PC-3 (cell line): ENCODE measurements at places on chromosomes 2 and 18.
A peak's percentile ranks its signal among the peaks of the same experiment; 100 is the strongest.

GRCh38 chr2:6510532-6510931 is 355.2 kb downstream of the CMPK2 start:
- DNase-seq, result no peak

DNA sequence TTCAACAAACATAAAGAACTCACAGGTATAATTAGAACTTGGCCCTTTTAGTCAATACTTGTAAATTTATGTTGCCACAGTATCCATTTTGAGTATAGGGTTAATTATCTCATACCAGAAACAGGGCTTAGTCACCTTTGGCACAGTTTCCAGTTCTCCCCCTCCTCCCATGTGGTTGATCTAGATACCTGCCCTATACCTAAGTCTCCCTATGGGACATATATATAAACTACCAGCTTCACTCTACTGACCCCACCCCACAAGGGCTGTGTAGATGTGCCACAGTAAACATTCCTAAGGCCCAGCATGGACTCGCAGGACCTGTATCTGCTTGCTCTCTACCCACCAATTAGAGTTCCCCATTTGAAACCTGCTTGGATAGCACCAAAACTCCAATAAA is 371.7 kb upstream of the RND3 start:
- peak; percentile 70 for DNase-seq

DNA sequence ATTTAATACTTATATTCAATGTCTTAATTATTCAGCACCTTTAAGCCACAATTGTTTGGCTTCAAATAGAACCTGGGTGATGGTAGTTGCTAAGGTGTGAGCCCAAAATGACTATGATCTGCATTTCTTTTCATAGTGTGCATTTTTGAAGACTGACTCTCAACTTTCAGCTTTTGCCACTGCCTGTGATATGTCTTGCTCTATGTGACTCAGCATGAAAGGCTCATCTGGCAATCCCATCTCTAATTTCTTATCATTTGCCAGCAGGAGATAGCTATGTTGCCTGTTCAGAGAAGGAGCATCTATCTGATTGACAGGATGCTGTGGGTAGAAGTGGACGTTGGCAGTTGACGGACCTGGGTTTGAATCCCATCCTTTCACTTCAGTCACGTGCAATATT is 34.5 kb upstream of the CCDC93 start:
- DNase-seq, result no peak

DNA sequence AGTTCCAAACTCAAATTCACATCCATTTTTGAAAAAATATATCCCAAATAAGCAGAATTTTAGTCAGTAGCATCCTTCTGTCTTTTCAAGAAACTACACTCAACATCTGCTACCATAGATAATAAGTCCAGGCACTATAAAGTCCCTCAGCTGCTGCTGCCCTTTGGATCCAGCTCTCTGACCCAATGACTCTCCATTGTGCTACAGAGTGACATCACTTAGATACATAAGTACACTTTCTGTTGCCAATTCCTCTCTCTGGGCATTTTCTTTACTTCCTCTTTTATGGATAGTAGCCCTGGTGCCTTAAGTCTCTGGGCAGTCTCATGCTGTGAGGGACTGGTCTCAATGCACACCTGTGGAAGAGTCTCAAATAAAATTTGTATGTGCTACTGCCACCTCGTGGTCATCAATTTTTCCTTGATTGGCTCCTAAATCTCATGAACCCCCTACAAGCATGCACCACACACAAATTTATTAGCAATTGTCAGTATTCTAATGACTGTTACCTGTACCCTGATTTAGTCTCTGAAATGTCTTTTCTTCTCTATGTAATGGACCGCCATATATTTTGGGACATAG is 219.2 kb downstream of the LRP1B start:
- DNase-seq, result peak; percentile 78

DNA sequence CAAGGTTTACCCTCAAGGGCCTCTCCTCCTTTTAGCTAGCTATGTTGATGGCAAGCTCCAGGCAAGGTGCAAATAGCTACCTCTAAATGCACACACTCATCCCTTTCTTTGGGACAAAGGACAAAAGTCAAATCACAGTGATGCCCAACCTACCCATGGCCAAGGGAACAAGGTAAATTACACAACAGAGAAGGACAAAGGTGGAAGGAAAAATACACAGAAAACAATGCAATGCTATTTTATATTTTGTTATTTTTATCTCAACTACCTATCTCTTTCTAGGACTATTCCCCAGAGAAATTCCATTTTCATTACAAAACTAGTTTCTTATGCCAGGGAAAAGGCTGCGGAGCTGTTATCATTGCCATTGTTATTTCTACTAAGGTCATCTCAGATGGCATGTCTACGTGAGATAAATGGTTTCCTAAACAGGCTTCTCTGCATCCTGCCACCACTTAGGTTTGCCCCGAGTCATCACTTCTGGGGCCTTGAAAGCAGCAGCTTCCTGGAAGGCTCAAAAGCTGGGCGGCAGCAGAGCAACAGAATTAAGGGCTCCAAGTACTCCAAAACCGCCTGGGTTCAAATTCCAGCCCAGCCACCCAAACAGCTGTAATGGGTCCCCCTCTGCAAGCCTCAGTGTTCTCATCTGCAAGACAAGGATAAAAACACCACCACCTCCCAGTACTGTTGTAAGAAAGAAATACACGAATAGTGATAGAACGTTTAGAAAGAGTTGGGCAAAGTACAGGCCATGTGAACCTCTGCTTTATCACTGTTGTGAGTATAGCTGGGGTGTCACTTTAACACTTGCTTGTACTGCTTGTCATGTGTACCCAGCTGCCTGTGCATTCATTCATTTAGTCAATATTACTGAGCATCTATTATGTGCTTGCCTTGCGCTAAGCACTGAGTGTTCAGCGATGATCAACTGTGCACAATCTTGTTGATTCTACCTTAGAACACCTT is 20.9 kb downstream of the BCL2 start:
- no peak for DNase-seq

- peak; percentile 1 for DNase-seq
These were observed 523 bp upstream of the ALMS1 start for GRCh38 chr2:73385123-73385503.

- no peak for DNase-seq
These were observed 65.4 kb downstream of the FAM168B start for GRCh38 chr2:131027566-131028528.

DNA sequence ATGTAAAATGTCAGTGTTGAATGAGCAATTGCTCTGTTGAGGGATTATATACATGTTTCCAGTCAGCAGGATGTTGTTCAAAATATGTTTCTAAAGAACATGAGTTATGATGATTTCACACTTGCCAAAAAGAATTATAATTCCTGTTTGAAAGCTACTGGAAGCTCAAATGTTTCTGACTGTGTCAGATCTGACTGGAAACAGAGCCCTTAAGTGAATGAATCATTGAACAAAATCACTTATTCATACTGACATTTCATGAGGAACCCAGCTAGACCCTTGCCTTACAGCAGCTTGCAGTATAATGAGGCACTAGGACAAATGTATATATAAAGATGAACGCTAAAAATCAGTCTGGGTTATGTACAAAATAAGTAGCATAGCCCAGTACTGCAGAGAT is 35.4 kb upstream of the ITGAV start:
- no peak for DNase-seq

GRCh38 chr2:8238521-8239230 is 443.2 kb upstream of the ID2 start:
- DNase-seq, result no peak

DNA sequence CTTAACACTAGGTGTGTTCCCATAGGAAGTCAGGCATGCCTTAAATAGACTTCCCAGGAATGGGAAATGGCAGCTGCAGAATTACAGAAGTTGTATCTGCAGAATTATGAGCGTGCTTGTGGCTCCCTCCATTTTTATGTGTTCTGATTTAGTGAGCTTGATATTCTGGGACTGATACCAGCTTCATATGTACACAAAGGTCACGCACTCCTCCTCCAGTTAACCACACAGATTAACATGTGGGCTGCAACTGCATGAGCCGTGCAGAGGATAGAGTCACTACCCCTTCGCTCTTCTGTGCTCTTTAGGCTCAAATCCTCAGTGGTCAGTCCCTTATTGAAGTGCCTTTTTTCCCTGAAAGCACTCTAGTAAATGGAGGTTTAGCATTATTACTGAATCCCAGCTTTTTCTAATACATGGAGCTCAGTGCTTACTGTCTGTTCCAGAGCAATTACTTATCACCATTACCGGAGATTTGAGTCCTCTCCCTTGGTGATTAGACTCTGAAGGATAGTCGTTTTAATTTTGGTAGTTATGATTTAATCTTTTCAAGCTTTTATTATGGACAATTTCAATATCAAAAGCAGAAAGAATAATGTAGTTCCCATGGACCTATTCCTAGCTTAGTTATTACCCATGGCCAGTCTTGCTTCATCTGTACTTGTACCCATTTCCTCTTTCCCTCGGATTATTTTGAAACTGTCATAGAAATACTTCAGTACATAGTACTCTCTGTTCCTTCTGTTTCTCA is 238.3 kb downstream of the PRKCE start:
- no peak for DNase-seq

DNA sequence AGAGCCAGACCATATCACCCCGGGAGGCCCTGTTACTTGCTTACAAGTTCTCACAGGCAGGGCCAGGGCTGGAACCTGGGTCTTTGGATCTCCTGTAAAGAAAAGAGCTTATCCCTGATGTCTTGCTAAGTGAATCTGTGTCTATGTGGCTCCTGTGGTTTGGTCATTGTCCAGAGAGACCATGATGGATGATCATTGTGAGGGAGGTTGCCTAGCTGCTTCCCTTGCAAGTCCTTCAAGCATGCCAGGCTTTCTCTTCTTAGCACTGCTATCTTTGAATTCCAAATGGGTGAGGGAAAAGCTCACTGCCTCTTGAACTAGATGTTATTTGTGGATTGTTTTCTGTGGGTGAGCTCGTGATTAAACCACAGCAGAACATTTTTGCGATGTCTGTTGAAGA is 151.6 kb downstream of the FSHR start:
- no peak for DNase-seq

GRCh38 chr18:72721330-72721729 is 146.5 kb downstream of the NETO1 start:
- DNase-seq, result no peak

DNA sequence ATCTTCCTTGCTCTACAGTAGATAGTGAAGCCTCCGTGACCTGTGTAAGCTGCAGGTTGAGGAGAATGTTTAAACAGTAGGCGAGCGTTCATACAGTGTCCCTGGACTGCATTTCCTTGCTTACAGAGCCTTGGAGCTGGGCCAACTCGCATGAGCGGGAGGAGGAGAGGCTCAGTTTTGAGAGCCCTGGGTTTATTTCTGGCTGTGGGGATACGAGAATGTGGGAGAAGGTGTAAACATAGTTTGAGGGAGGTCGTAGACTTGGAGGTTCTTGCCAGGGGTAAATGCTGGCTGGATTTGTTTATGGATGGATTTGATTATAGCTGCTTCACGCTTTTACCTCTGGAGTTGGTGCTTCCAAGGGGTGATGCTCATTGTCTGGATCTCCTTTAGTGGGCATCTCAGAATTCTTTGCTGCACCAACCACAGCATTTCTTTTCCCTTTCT is 20.8 kb downstream of the CRIM1 start:
- peak; percentile 71 for DNase-seq

GRCh38 chr2:44801841-44802776 is 139.4 kb upstream of the SIX3 start:
- no peak for DNase-seq

DNA sequence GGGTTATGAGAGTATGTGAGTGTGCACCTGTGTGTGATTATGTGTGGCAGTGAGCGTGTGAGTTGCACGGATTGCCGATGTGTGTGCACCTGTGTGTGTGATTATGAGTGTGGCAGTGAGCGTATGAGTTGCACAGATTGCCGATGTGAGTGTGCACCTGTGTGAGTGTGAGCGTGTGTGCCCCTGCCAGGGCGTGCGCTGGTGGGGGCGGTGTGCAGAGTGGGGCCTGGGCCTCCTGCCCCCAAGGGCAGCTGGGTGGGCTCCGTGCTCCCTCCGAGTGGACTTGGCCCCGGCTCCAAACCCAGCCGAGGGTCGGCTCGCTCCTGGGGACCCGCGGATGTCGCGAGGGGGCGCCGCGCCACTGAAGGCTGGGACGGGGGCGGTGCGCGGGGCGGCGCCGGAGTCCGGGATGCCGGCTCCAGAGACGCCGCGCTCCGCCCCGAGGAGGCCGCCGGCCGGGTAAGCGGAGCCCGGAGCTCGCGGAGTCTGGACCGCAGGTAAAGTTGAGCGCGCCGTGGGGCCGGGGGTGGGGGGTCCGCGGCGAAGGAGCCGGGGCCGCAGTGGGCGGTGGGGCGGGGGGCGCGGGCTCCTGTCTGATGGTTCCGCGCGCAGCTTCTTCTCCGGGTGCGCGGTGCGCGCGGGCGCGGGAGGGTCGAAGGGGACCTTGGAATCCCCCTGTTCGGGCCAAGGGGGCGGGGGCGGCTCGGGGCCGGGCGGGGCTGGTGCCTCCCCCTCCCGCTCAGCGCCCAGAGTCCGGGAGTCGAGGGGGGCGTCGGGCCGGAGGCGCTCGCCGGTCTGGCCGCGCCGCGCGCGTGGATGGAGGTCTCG is at the start of gene KCNG2:
Gene KCNG2 (plus strand): TSS at position 421 of the 828 bp plus-strand sequence. CDS start 65,730 bp downstream, outside the sequence.
- no peak for DNase-seq

DNA sequence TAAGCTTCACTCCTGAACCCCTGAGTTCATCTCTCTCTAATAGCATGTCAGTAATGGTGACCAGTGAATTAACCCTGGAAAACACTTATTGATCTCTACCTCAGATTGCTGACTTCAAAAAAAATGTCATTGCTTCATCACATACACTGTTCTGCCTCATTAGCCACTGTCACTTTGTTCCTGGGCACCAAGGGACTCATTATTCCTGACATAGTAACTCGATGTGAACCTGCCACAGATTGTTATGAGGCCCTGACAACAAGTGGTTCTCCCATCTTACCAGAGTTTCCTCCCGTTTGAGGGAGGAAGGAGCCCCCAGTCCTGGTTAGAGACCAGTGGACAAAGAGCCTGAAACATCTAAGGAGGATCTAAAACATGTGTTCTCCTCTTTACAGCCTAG is 403.3 kb upstream of the SMIM21 start:
- DNase-seq, result no peak

DNA sequence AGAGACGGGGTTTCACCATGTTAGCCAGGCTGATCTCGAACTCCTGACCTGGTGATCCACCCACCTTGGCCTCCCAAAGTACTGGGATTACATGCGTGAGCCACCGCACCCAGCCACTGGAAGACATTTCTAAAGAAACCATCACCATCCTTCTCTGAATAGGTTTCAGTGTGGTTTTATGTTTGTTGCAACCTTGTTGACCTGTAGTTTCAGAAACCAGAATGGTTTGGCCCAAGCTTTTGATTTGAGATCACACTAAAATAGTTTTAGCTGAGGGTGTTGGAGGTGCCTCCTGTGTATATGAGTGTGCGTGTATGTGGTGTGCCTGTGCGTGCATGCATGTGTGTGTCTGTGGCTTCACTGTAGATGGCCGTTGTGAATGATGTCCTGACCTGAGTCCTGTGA is 26.2 kb downstream of the INPP4A start:
- DNase-seq, result no peak

DNA sequence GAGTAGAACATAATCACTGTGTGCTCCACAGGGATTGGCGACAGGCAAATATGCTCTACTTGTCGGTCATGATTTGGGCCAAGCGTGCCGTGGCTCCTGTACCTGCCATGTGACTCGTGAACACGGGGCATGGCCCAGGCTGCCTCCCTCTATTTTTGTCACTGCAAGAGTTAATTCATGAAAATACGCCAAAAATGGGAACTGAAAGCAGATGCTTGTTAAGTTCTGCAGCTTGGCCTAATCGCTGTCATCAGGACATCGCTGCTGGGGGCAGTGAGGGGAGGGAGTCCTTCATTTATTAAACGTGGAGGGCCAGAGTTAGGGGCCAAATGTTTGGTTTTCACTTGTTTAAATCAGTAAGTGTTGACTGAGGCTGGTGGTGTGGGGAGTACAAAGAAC is 177.8 kb downstream of the BCL2 start:
- no peak for DNase-seq
